ENCODE measurements at places on chromosomes 12 and 14.

DNA sequence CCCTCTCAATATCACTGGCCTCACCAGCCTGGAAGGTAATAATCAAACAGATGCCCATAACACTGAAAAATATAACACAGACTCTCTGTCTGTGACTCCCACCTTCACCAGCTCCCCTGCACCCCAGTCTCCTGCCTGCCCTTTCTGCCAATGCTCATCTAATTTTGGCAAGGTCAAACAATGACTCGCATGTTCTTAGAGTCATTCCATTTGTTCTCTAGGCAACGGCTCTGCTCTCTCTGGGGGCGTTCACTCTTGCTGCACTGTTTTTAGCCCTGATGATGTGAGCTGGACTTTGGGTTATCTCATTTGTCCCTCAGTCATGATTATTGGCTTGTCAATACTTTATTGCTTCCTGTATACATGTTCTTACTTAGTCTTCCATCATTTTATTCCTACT lies 691.8 kb downstream of the FLRT2 start:
- DNase-seq: no peak

GRCh38 chr12:50175716-50176026 lies 8.5 kb upstream of the CERS5 start:
- no peak for DNase-seq

GRCh38 chr12:29518407-29518806 lies 20.9 kb upstream of the OVCH1 start:
- DNase-seq: no peak

DNA sequence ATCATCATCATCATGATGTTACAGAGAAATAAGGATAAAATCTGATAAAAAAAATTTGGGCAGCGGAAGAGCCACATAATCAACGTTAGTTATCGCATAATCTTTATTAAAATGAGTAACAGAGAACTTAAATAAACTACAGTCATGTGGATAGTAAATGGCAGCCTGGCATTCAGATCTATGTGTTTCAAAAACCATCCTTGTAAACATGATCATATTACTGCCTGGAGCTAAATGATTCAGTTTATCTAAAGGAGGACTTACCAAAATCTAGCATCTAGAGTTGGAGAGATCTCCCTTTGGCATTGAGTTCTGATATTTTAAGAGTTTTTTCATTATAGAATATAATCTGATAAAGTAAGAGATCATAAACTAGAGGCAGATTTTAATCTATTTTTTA lies 200.1 kb upstream of the MGAT4C start:
- peak; percentile 0 for DNase-seq

- no peak for DNase-seq
These were observed 79.3 kb downstream of the UNC79 start for GRCh38 chr14:93510056-93510455.

GRCh38 chr12:56129206-56129941 lies 1.3 kb downstream of the ESYT1 start:
- DNase-seq: peak; percentile 53

GRCh38 chr14:51929166-51929565 lies 60.2 kb upstream of the RTRAF start:
- peak; percentile 37 for DNase-seq

DNA sequence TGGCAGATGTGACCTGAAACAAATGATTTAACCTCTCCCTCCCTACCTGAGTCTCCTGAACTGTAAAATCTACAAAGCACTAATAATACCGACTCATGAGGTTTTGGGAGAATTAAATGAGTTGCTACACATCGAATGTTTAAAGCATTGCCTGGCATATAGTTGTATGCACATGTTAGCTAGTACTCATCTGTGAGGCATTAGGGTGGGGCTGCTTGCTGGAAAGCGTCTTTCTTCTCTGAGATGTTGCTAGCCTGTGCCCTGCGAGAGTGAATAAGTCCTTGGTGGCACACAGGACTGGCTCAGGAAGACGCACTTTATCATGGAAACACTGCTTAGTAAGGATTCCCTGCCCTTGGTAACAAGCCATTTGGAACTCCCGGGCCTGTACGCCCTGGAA lies 6.1 kb downstream of the RAPGEF3 start:
- DNase-seq: no peak

- DNase-seq: peak; percentile 44
These were observed 12.3 kb downstream of the GTF2A1 start for GRCh38 chr14:81208489-81208888.

DNA sequence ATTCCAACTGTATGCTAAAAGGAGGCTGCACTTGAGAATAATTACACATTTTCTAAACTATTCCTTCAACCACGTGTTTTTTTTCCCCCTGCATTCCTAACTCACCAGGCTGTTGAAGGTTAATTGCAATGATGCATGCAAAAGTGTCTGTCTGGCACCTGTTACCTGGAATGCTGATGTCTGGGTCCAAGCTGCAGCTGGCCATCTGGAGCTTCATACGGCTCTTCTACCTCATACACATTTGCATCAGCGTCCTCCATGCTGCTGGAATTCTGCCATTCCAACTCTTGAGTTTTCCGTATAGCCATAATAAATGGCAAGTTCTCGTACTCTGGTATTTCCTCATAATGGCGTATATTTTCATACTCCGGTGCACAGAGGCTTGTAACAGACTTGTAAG lies 8.6 kb downstream of the FGD6 start:
- DNase-seq: no peak

DNA sequence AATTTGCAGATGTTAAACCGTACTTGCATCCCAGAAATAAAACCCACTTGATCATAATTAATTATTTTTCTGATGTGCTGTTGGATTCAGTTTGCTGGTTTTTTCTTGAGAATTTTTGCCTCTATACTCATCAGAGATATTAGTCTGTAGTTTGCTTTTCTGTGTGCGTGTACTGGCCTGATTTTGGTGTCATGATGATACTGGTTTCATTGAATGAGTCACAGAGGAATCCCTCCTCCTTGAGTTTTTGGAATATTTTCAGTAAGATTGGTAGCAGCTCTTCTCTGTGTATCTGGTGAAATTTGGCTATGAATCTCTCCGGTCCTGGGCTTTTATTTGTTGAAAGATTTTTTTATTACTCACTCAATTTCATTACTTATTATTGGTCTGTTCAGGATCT lies 100.4 kb upstream of the PMCH start:
- DNase-seq: peak; percentile 56

GRCh38 chr14:51883232-51883631 lies 22.8 kb downstream of the GNG2 start:
- no peak for DNase-seq

- no peak for DNase-seq
These were observed 14.6 kb upstream of the ATP2B1 start for GRCh38 chr12:89723276-89723675.

DNA sequence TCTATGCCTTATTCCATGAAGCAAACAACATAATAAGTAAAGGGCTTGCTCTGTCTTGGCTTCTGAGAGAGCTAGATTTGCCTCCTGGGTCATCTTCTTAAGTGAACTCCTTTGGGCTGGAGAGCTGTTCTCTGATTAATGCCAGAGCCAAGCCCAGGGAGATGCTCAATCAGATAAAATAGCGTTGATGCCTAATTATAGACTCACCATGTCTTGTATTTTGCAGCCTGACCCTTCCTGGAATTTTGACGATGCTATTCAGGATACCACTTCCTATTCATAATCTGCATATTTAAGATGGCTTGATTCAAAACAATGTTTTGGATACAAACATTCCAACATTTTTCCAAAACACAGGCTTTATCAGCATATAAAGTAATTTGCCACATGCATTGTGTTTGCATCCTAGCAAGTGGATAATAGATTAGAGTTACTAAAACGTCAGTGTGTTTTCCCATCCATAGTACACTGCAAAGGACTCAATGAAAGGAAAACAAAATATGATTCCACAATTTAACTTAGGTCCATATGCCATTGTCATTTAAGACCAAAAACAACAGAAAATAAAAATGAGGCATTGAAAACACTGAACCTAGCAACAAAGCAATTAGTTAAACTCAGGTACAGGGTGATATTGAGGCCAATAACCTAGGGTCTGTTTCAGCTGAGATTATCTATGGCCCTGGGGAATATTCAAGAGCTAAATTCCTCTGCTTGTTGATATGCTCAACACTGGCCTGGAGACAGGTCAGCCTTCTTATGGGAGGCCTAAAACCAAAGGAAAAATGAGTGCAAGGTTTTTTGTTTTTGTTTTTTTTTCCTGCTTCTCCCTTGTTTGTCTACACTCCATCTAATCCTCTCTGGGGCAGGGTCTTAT lies 184.2 kb upstream of the FOXN3 start:
- peak; percentile 59 for DNase-seq

DNA sequence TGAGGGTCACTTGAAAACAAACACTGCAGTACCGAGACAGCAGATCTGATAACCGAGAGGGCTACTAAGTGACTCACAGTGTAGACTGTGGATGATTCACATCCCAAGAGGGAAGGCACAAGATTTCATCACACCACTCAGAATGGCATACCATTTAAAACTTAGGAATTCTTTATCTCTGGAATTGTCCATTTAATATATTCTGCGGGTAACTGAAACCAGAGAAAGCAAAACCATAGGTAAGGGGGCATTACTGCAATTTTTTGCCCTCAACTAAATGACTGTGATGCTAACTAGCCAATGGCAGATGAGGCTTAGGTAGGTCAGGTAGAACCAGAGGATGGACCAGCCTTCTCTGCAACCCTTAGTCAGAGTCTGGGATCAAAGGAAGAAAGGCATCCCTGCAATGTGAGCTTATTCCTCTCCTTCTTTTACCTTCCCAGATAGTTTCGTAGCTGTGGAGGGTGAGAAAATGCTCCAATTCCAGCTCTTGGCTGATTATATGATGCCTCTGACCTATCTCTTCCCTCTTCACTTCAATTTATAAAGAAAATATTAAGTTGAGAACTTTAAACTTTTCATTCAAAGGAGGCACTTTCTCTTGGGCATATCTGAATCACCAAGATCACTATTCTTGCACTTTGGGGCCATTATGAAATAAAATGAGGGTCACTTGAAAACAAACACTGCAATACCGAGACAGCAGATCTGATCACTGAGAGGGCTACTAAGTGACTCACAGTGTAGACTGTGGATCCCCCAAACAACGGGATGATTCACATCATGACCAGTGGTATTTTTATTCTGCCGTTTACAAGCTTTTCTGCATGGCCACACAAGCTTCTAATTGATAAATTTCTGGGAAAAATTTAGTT lies 6.8 kb downstream of the ART4 start:
- DNase-seq: peak; percentile 90

GRCh38 chr12:25787701-25788100 lies 170.8 kb upstream of the RASSF8 start:
- no peak for DNase-seq

GRCh38 chr14:61221906-61222305 lies 59.2 kb downstream of the TMEM30B start:
- no peak for DNase-seq

- no peak for DNase-seq
These were observed 5.7 kb upstream of the AKAP5 start for GRCh38 chr14:64459405-64460136.

DNA sequence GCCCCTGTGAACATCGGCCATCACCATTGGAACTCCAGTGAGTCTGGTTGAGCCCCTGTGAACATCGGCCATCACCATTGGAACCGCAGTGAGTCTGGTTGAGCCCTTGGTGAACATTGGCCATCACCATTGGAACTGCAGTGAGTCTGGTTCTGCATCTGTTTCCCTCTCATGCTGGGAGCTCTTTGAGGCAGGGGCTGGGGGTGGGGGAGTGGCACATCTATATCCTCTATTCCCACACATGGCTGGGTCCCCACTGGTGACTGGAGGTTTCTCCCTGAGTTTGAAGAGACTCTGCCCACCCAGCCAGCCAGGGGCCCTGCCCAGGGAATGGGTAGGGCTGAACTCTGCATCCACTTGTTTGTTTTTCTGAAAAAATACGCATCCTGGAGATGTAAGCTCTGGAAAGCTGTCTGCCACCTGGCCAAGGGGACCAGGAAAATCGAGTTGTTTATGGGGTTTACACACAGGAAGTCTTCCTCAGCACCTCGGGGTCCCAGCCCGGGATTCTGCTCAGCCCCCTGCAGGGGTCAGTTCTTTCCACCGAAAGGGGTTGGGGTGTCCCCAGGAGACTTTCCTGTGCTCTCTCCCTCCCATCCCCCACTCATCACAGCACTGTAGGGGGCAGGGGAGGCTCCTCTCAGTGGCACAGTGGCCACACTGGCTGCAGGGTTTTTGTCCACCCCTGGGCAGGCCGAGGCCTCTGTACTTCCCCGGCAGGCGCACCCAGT lies 170.5 kb upstream of the GSC start:
- DNase-seq: no peak

DNA sequence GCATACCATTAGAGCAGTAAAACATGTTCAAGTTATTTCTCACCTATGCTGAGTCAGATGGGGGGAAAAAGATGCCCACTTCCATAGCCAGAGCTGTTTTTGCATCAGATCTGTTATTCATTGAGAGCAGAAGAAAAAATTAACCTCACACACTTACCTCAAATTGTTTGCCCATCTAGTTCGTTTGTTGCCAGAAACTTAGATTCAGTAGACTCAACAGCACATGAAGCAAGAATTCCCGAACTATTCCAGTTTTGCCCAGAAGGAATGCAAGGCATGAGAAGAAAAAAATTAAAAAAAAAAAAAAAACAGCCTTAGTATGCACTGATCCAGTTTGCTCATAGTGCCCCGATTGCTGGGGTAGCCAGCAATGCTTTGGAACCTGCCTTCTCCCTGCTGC lies 12.4 kb upstream of the DPF3 start:
- peak; percentile 49 for DNase-seq

DNA sequence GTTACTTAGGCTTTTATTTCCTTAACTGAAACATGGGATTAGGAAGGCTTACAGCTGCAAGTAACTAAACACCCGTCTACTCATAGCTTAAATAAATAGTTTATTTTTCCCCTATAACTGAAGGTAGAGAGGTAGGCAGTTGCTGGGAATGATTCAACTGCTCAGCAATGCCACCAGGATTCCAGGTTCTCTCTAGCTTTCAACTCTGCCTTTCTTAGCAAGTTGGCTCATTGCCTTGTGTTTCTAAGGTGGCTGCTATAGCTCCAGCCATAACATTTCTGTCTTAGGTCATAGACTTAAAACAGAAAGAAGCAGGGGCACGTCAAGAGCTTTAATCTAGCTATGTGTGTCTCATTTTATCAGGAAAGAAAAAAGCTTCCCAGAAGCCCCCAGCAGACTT lies 103.7 kb upstream of the MDM1 start:
- no peak for DNase-seq

DNA sequence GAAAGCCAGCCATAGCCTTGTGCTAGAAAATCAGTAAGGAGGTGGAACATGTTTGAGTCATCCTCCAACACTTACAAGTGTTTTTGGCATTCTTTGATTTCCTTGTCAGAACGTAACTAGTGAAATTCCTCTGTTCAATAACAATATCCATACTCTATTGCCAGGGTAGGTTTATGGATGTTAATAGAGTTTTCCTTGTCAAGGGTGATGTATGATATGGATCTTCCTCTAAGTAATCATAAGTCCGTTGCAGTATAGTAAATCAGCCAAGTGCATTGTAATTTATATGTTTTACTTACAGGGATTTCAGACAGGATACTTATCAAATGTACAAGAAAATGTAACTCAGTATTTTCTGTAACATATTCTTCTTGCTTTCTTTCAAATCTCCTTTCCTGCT lies 19.4 kb downstream of the NAV3 start:
- no peak for DNase-seq

GRCh38 chr12:53051058-53051880 lies 1.4 kb downstream of the TNS2 start:
- peak; percentile 91 for DNase-seq
